Activated T-cell treated with anti-CD3 and anti-CD28 coated beads for 48 hours (primary cell): ENCODE measurements at places on chromosomes 2 and 18.

- no peak for DNase-seq
These were observed 1056.6 kb upstream of the CHAC2 start for GRCh38 chr2:52710810-52711618.

DNA sequence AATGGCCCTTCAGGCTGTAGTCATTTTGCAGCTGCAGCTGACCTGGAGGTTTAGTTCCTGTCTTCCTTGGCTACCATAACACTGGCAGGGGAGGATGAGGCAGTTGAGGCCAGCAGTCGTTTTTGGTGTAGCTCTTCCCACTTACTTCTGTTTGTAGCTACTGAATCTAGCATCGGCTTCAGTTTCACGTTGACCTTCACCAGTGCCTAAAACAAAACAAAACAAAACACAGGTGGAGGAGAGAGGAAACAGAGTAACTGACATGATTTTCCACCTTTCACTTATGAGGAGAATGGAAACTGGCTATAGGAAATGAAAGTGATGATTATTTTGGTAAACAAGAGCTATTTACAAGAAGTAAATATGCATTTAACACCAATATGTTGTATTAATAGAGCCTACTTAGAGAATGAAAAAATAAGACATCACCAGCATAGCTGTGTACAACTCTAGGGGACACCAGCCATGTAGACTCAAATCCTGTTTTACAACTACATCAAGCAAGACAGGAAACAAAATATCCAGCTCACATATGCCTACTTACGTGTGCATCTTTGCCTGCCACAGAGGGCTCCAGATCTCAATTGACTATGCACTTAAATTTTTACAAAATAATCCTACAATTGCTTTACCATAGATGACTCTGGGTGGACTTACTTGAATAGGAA, 236.9 kb downstream of the AGPS start:
- no peak for DNase-seq

DNA sequence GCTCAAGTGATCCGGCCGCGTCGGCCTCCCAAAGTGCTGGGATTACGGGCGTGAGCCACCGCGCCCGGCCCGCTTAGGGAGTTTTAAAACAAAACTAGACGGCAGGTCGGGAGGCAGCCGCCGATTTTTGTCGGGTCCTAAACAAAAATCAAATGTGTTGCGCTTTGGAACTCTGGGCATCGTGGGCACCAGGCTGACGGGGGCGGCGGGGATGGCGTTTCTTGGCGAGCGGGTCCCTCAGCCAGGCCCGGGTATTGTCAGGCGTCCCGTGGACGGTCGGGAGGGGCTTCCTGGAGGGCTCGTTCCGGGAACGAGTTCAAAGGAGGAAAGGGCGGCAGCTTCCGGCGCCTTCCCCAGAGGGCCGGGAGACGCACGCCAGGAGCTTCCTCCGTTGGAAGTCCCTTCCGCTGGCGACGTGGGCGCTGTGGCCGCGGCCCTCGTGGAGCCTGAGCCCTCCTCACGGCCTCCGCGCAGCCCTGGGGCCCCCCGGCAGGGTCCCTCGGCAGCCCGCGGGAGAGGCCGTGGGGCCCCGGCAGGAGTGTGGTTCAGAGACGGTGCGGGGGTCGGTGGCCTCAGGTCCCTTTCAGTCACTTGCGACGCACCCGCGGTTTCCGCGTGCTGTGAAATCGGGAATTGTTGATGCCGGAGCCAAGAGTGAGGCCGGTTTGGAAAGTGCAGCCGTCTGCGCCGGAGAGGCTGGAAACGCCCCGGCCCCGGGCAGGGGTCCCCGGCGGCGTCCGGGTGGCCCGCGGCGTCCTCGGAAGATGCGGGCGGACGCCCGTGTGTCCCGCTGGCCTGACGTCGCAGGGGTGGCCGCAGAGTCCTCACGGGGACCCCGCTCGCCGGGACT, 59.3 kb downstream of the EMILIN2 start:
- DNase-seq = peak; percentile 49

DNA sequence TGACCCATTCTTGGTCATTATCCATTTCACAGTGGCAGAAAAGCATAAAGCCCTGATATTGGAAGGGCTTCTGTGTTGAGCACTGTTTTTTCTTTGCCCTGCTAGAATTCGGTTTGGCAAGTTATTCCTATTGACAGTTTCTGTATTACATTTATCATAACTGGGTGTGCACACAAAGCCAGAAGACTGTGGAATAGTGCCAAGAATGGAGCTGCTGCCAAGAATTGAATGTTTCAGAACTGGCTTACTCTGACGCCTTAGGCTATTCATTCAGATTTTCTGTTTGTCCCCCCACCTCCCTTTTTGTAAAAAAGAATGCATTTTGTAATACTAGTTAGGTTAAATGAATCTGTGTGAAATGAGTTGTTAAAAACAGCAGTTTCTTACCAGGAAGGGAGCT, 12.7 kb downstream of the KDM3A start:
- no peak for DNase-seq

DNA sequence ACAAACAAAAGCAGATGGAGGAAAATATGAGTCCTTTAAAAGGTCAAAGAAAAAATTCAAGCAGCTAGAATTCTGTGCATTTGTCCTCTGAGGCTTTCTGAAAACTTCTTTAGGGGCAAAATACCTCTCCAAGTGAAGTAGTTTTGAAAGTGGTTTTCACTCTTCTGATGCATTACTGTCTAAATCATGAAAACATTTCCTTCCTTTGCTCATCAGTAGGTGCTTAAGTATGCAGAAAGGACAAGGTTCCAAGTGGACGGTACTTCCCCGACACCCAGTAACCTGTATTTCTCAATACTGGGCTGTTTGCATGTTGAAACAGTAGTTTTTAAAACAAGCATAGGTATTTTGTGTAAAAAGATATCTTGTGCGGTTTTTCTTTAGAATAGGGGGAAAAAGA, 189.1 kb upstream of the ERBB4 start:
- DNase-seq = no peak

DNA sequence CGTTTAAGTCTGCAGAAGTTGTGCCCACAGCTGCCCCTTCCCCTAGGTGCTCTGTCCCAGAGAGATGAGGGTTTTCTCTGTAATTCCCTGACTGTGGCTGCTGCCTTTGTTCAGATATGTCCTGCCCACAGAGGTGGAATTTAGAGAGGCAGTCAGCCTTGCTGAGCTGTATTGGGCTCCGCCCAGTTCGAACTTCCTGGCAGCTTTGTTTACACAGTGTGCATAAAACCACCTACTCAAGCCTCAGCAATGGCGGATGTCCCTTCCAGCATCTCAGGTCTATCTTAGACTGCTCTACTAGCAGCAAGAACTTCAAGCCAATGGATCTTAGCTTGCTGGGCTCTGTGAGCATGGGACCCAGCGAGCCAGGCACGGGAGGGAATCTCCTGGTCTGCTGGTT, 48.1 kb downstream of the LHCGR start:
- DNase-seq = no peak

- DNase-seq = no peak
These were observed 75.8 kb downstream of the DGKD start for GRCh38 chr2:233430081-233430480.

DNA sequence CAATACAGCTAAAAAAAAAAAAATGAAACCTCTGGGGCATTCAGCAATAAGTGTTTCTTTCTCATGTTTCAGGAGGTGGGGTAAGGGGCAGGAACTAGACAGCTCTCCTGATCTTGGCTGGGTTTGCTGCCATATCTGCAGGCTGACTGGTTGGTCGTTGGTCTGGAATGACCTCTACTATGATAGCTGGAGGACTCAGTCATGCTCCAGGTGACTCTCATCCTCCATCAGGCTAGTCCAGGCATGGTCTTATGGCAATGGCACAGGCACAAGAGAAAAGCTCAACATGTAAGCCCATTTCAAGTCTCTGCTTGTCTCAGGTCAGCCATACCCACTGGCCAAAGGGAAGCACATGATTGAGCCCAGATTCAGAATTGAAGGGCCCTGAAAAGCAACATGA, 9.5 kb upstream of the SLC1A4 start:
- DNase-seq = no peak

DNA sequence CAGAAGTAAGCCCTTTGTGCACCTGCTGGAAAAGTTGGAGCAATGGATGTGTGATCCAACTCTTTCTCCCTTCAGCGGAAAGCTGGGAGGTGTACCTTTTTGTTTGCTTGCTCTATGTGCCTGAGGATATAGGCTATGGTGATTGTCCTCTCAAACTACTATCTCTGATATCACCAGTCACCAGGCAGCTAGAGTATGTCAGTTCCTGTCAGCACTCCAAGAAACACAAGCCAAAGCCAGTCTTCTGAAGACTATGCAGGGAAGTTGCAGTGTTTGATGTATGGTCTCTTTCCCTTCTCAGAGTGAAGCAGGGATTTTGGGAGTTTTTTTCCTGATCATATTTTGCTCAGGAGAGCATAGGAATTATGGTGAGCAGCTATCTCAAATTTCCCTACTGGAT, 146.4 kb downstream of the PTH2R start:
- no peak for DNase-seq

- DNase-seq = no peak
These were observed 48.4 kb upstream of the APCDD1 start for GRCh38 chr18:10405816-10406663.

- no peak for DNase-seq
These were observed 111.3 kb downstream of the EML6 start for GRCh38 chr2:54834721-54835120.
